Vagina (tissue), 2 donors: ENCODE measurements at places on chromosomes 16 and 17. TPM values are rescaled to one million over a fixed set of nuclear protein-coding genes. Genes with fewer than 3 reads are reported as not detected.

Gene IGFALS
- not detected for total RNA-seq

GRCh38 chr17:62693616-62694409, 66.3 kb downstream of the MRC2 start:
- DNase-seq: no peak

- DNase-seq: no peak
Measured at GRCh38 chr17:9162275-9162985, 141.1 kb downstream of the NTN1 start.

DNA sequence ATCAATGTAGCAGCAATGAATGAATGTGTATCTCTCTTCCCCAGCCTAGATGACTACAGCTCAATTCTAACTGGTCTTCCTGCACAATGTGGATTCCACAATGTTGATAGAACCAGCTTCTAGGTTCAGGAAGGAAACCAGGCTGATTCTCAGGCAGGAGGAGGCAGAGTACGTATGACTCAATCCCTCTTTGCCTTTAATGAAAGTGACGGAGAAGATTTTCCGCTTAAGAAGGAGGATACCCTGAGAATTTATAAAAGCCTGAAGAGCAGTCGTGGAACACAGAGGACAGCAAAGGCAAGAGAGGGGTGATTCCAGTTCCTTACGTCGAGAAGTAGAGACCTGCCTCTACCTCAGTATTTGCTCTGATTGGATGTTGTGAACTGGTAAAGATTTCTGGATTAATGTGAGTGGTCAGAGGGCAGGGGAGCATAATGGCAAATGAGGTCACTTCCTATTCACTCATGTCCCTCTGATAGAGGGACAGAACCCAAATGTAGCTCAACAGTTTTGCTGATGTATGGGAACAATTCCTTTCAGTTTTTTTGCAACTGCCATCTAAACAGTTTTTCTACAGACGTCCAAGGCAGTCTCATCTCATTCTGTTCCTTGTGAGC, 15.0 kb upstream of the SLC16A11 start:
- no peak for DNase-seq

DNA sequence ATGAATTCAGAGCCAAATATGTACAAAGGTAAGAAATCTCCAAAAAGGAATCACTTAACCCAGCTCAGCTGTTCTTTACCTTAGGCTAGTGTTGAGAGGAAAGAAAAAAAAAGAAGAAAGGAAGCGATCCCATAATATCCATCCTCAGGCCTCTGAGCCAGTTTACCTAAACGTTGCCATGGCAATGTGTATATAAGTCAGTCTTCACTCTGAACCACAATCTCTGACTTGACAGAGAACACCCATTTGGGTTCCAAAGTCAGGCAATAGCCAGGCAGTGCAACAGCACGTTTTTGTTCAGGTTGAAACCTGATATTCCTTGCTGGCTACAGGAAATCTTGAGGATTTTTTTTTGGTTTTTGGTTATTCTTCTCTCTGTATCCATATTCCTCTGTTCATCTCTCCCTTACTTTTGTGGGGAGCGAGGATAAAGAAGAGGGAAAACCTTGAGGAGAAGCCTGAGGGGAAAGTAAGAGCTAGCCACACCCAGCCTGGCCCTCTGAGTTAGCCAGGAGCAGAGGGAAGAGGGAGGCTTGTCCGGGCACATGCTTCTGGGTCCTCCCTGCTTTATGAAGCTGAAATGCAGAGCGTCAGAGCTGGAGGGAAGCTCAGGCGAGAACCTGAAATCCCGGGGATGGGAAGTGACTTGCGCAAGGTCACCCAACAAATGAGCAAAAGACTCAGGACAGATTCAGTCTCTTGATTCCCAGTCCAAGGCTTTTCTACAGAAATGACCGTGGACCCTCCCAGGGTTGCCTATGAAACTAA, 152.7 kb downstream of the SOX9 start:
- no peak for DNase-seq

- DNase-seq: no peak
Measured at GRCh38 chr17:72556944-72557826, 436.4 kb downstream of the SOX9 start.
